NCI-H460 (cell line): ENCODE measurements at places on chromosomes 5 and 9. TPM values are rescaled to one million over a fixed set of nuclear protein-coding genes. Genes with fewer than 3 reads are reported as not detected.

Gene GLRA1
- total RNA-seq: not detected in 2 replicates

GRCh38 chr5:57494104-57495098 is 11.8 kb upstream of the ACTBL2 start:
- no peak for DNase-seq

Gene DMRT3
- not detected in 2 replicates for total RNA-seq

GRCh38 chr5:178273665-178274541 is 41.3 kb upstream of the PHYKPL start:
- no peak for DNase-seq

DNA sequence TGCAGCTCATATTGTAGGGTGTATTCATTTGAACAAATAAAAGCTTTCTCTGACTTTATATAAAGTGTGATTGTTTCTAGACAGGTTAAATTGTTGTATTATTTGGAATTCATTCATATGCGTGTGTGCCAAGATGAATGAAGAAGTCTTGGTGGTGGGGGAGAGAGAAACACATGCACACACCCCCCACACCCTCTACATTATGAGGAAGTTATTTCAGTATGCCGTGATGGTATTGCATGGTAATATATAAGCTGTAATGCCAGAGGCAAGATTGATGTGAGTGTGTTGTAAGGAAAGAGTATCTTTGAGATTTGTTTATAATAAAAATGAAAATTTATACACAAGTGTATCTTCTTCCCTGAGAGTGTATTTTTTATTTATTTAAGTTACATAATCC is 71.0 kb downstream of the IPO11 start:
- no peak for DNase-seq

Gene ANXA2R
- 4.6 TPM in 2 replicates for total RNA-seq

DNA sequence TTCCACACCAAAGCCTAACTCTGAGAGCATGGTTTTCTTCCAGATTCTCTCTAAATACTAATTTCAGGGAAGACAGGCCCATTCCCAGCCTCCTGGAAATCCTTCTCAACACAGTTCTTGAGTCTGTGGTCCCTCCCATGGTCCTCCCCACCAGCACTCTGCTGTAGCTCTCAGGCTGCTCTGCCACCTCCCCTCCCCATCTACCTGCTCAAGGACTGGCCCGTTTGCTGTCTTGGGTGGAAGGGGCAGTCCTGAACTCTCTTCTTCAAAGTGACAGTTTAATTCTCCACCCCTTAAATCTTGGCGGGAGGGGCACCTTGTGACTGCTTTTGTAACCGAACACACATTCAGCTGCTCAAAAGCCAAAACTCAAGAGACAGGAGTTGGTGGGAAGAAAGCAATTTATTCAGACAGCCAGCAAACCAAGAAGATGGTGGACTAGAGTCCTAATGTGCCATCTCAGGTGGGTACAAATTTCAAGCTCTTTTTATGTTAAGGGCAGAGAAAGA is 7.6 kb upstream of the LCN15 start:
- DNase-seq: no peak

- DNase-seq: no peak
Measured at GRCh38 chr5:79963261-79964061, 27.6 kb downstream of the MTX3 start.

GRCh38 chr9:83406921-83407320 is 131.3 kb downstream of the FRMD3 start:
- no peak for DNase-seq

GRCh38 chr5:135386096-135386495 is 12.9 kb downstream of the MACROH2A1 start:
- no peak for DNase-seq

GRCh38 chr5:172588380-172588779 is 52.7 kb upstream of the NEURL1B start:
- no peak for DNase-seq

DNA sequence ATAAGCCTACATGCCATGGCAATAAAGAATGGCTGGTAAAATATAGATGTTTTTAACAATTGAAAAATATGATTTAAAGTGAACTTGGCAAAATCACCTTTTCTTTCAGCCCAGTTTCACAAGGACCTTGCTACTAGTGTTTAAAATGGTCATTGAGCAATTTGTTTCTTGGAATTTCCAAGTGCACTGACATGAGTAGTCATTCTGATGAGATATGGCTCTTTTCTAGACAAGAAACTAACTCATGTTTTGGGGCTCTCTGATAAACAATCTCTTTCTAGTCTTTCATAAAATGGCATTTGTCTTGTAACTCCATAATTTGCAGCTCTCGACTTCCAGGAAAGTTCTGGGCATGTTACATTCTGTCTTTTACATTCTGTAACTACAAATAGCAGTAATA is 176.8 kb downstream of the NR2F1-AS1 start:
- DNase-seq: no peak

DNA sequence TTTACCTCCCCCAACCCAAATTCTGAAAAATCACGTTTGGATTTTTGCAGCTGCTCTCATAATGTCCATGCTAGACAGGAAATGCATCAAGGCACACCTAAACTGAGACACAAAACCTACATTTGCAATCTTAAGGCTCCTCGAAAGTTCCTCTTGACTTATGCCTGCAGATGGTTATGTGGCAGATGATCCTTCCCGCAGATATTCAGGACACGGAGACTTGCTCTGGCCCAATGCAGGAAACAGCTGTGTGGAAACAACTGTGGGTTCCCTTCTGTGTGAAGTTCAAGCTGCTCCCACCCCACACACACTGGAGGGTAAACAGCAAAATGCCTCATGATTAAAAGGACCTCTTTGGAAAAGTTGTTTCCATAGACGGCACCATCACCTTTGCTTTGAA is 253.8 kb downstream of the EBF1 start:
- no peak for DNase-seq

GRCh38 chr9:97535771-97536170 is 34.3 kb downstream of the TMOD1 start:
- DNase-seq: no peak

DNA sequence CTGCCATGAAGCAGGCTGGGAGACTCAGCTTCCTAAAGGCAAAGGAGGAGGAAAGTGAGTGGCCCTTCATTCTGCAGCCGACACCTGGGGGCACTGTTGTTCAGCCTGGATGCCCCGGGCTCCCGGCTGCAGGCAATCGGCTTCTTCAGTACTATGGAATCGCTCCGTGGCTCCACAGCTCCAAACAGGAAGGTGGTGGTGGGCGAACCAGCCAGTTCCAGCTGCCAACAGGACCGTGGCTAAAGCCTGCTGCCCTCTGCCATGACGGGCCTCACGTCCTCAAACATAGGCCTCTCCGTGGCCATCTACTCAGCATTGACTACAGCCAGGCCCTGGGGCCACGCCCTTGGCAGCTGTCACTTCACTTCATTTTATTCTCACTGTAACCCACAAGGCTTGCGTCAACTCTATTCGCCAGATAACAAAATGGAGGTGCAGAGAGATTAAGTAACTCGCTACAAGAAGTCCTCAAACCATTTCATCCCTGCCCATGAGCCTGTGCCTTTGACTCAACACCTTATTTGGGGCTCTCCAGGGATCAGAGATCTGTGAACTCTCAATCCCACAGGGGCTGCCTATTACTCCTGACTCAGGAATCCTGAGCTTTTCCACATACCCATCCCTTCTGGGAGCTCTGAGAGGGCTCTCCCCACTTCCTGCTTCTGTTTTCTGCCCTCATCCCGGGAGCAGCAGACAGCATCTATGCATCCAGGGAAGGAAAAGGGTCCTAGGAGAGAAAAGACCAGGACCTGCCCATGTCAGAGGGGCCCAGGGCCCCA is 38.0 kb downstream of the PAX5 start:
- peak; percentile 32 for DNase-seq

DNA sequence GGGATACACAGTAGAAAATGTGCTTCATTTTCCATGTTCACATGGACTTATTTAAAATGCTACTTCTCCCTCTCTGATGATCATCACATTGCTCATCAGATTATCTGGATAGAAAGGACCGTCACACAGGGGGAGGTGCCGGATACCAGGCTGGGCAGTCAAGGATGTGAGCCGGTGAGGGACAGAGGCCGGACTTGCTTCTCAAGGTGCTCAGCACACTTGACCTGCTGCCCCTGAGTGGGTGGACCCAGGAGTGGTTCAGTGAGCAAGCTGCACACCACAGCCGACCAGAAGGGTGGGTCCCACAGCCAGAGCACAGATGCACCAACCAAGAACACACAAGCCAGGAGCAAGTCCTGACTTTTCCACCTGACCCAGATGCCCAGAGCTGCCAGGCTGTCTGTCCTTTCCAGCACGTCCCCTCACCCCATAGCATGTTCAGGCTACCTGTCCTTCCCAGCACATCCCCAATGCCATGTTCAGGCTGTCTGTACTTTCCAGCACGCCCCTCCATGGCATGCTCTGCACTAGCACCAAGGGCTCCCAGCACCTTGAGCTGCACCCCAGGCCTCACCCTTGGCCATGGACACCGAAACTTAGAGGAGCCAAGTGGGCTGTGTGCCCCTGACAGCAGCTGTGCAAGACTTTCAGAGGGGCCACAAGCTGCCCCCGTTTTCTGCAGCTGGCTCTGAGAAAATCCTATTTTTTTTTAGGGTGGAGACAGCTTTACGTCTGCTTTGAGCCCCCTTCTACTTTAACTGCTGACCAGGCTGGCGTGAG is 77.8 kb downstream of the SECISBP2 start:
- DNase-seq: no peak

DNA sequence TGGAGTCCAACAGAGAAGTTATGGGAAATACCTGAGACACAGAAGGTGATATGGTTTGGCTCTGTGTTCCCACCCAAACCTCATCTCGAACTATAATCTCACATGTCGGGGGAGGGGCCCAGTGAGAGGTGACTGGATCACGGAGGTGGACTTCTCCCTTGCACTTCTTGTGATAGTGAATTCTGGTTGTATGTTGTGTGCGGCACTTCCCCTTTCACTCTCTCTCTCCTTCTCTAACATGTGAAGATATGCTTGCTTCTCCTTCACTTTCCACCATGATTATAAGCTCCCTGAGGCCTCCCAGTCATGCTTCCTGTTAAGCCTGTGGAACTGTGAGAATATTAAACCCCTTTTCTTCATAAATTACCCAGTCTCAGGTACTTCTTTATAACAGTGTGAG is 96.1 kb downstream of the TMEM232 start:
- DNase-seq: no peak

DNA sequence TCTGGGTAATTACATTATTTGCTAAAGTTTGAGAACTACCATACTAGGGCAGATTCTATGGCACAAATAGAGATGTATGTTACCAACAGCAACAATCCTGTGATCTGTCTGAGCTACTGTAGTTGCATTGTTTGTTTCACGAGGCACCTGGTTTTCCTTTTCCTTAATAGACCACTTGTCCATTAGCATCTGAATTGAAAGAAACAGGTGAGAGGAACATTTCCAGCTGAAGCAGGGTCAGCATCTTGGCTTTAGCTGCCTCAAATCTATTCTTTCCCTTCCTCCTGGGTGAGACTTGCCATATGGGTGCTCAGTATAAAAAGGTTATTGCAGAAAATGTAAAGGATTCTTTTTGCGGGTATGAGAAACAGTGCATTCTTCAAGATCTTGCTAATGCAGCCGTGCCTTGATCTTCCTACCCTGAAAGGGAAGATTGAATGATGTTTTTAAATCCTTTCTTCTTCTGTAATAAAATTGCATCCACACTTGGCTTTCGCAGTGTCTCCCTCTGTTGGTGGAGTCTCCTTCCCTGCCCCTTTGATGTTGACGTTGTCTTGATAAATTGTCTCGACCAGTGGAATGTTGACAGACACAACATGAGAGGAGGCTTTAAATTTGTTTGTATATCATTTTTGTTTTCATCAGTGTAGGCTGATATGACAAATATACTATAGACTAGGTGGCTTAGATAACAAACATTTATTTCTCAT is 118.0 kb upstream of the BRINP1 start:
- DNase-seq: no peak

DNA sequence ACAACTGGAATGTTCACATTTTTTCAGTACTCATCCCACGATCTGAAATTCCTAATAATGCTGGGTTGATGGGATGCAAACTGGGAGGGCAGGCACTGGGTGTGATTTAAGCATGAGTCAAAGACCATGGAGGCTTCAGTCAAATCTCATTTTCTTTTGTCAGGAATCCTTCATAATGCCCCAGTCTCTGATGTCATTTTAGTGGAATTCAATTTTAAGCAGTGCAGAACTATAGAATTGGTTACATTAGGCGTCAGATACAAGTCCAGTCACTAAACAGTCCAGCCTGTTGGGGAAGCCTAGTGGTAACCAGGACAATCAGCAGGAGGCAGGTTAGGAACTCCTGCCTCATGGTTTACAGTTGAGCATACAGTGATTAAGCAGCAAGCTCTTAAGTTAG is 41.0 kb upstream of the TMEM215 start:
- DNase-seq: no peak

Gene ROPN1L
- total RNA-seq: 0.35 and 0.49 TPM in 2 replicates

Gene QRFP
- total RNA-seq: not detected in 2 replicates

GRCh38 chr9:119289740-119290433 is 79.3 kb downstream of the BRINP1 start:
- DNase-seq: peak; percentile 26

Gene ENTREP1
- total RNA-seq: 0.14 and 0.15 TPM in 2 replicates

DNA sequence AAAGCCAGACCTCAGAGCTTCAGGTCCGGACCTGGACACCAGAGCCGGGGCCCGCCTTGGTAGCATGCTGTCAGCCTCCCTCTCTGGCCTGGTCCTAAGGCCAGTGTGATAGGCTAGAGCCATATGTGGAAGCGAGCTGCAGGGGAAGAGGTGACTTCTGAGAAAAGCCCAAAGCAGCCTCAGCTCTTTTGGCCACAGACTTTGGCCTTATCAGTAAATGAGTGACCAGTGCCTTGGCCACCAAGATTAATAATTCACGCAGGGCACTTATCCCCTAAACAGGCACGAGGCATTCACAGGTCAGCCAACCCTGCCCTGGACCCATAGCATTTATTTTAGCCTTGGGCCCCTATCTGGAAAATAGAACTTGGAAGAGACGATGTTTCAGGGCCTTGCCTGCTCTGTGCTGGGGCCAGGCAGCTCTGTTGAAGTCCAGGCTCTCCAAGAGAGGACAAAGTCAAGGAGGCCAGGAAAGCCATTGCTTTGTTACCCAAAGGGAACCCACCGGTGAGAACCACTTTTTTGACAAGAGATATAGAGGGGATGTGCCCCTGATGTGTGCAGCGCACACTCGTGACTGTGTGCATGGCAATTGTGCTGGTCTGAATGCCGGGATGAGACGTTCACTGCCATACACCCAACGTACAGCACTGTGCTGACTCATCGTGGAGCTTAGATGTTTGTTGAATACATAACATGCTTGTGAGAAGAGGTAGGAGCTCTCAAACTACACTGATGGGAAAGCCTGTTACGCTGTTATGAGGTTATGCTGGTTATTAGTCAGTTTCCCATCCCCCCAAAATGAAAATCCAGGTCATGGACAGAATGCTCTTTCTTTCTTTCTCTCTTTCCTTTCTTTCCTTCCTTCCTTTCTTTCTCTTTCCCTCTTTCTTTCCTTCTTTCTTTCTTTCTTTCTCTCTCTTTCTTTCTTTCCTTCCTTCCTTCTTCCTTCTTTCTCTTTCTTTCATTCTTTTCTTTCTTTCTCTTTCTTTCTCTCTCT is 5.0 kb upstream of the SLC34A1 start:
- peak; percentile 97 for DNase-seq

GRCh38 chr9:76817489-76817888 is 53.3 kb downstream of the PCA3 start:
- DNase-seq: peak; percentile 20

DNA sequence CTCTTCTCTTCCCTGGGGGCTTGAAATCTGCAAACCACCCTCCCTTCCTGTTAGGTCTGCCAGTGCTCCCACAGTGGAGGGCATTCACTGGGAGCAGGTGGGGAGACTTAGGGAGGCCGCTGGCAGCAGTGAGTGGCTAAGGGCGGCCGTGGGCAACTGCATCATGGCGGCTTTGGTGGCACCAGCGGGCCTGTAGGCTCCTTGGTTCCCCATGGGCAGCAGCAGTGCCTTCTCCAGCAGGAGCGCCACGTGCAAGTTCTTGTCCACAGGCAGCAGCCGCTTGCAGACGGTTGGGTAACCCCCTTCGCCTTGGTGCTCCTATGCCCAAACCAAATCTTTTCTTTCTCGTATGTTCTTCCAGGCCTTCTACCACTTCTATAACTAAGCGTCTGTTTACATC is 158.2 kb downstream of the SREK1 start:
- DNase-seq: no peak
